Mesenchymal stem cell (in vitro differentiated cells and primary cell): ENCODE measurements at places on chromosomes 16 and 17.

DNA sequence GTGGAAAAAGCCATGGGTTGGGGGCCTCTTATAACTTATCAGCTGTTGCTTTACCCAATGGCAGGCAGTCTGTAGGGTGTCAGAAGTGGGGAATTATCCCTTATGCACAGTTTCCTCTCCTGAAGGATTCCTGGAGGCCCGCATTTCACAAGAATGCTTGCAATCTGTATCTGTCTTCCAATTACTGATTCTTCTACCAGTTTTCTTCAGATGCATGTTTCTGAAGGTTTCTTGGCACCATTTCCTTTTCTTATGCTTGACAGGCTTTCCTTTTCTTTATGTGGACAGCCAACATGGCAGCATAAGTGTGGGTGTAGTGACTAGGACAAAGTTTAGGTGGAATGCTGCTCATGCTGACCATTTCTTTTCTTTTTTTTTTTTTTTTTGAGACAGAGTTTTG lies 36.1 kb downstream of the MAP3K3 start:
- peak; percentile 7 for DNase-seq

DNA sequence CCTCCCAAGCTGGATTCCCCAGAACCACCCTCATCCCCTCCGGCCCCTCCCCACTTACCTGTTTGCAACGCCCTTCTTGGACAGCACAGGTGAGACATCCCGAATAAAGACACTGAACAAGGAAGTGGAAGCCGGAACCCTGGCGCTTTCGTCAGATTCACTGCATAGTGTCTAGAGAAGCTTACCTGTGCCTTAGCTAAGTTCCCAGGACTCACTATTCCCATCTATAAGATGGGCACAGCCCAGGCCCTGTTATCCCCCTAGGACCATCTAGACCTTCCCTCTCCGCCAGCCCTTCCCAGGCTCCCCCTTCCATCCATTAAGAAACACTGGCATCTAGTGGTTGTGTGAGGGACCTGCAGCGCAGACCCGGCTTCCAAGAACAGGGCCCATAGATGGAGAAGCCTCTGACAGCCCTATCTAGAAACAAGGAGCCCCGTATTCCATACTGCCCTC lies 26.9 kb upstream of the RPL38 start:
- DNase-seq, result peak; percentile 65

- DNase-seq, result no peak
Measured at GRCh38 chr16:87602821-87603683, 744 bp downstream of the JPH3 start.

GRCh38 chr16:88337021-88337420 lies 45.7 kb upstream of the ZNF469 start:
- DNase-seq, result no peak

- DNase-seq, result no peak
Measured at GRCh38 chr16:769184-769784, 8.8 kb downstream of the MSLN start.
